Activated T-cell treated with anti-CD3 and anti-CD28 coated beads for 48 hours (primary cell): ENCODE measurements at places on chromosomes 7 and 10.

GRCh38 chr10:21675157-21675796 lies 141.2 kb downstream of the MLLT10 start:
- peak; percentile 6 for DNase-seq

GRCh38 chr10:110430340-110431273 lies 67.1 kb upstream of the DUSP5 start:
- no peak for DNase-seq

DNA sequence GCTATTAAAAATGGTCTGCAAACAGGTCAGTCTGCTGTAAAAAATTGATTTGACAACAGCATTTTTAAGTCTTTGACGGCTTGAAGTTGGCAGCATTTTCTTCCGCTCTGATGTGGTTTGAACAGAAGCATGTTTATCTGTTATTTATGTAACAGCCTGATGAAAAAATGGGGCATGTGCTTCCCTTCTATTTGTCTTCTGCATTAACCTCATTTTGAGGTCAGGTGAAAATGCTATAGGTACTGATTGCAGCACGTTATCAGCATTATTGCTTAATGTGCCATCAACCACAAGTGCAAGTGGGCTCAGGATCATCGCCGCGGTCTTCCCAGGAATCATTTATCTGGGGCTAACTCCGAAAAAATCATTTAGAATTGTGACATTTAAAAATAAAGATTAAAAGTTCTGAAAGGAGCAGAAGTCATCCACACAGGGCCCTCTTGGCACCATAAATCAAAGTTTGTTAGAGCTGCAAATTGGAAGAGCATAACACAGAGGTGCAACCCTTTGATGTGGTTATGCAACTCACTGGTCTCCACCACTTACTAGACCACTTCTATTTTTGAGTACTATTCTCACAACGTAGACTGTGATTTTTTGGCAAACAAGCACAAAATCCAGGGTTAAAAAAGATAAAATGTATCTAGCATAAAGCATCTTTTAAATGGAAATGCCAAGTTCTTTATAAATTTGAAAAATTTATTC lies 307.7 kb downstream of the MDFIC start:
- DNase-seq, result no peak

GRCh38 chr10:114437473-114438292 lies 33.4 kb upstream of the AFAP1L2 start:
- DNase-seq, result no peak

DNA sequence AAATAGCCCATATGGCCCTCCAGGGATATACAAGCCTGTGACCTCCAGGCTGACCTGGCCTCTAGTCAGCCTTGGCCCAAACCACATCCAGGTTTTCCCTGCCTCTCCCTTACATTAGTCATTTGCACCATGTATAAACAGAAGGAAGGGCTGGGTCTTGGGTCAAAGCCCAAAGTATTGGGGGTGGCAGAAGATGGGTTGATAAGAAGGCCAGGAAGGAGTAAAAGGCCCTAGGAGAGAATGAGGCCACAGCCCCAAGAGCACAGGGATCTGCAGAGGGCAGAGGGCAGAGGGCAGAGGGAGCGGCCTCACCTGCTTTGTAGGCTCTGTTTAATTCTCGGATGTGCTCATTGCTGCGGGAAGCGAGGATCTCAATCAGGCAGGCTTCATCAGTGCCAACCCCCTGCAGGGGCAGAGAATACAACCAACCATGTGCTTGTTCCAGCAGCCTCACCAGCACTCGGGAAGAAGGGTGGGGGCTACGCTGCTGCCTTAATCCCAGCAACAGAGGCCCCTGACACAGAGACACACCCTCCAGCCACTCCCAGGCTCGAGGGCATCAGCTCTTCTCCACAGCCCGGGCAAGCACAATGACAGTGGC lies 31.3 kb downstream of the PLAC9 start:
- no peak for DNase-seq
